ENCODE measurements at places on chromosomes 7 and 10.
A peak's percentile ranks its signal among the peaks of the same experiment; 100 is the strongest.

- no peak for DNase-seq
Observed at GRCh38 chr10:36538953-36539586, 586.3 kb upstream of the ANKRD30A start.

GRCh38 chr7:26000841-26001240 lies 151.2 kb upstream of the NFE2L3 start:
- no peak for DNase-seq

GRCh38 chr7:90201500-90202195 lies 9.9 kb upstream of the STEAP2 start:
- DNase-seq, result no peak

- no peak for DNase-seq
Observed at GRCh38 chr10:57513637-57514036, 754.1 kb downstream of the IPMK start.

GRCh38 chr7:128934361-128935341 lies 3.1 kb upstream of the IRF5 start:
- DNase-seq, result peak; percentile 7

Measured in midbrain (tissue), 1 donor.